ENCODE measurements at places on chromosomes 16 and 17. TPM values are rescaled to one million over a fixed set of nuclear protein-coding genes. Genes with fewer than 3 reads are reported as not detected.

- H3K4me1 ChIP-seq = peaks cover 9% of the 10 kb centered on the region
- H3K4me3 ChIP-seq = no peak overlapping the region
- H3K36me3 ChIP-seq = no peaks in the 10 kb centered on the region
- no peak overlapping the region for H3K27ac ChIP-seq
Measured at GRCh38 chr16:69469807-69470561, 45.6 kb downstream of the CYB5B start.

GRCh38 chr17:41354536-41354935 is 3.9 kb upstream of the KRT33A start:
- DNase-seq = no peak
- no peaks in the 10 kb centered on the region for H3K4me1 ChIP-seq
- no peak overlapping the region for H3K4me3 ChIP-seq
- no peaks in the 10 kb centered on the region for H3K36me3 ChIP-seq
- no peaks in the 10 kb centered on the region for H3K27me3 ChIP-seq

DNA sequence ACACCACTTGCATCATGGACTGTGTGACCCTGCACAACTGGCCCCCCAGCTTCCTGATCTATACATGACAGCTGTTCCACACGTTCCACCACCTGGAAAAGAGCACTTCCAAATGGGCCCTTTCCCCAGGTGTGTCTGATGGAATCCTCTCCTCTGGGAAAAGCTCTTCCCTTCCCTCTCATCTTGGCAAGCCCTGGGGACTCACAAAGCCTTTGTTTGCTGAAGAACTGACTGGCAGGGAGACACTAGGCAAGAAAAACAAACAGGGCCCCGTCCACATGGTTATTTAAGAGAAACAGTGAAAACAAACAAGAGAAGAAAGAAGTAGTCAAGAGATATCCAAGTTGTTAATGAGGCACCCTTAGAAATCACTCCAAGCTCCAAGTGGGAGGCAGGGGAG is 52.6 kb downstream of the C16orf95 start:
- H3K4me1 ChIP-seq = no peaks in the 10 kb centered on the region
- DNase-seq = no peak
- H3K4me3 ChIP-seq = no peak overlapping the region
- H3K36me3 ChIP-seq = no peaks in the 10 kb centered on the region
- H3K27ac ChIP-seq = no peak overlapping the region

- no peak overlapping the region for H3K27ac ChIP-seq
- DNase-seq = no peak
- peaks cover 41% of the 10 kb centered on the region for H3K36me3 ChIP-seq
- no peak overlapping the region for H3K4me3 ChIP-seq
Measured at GRCh38 chr16:4356820-4357219, 5.7 kb upstream of the PAM16 start.

DNA sequence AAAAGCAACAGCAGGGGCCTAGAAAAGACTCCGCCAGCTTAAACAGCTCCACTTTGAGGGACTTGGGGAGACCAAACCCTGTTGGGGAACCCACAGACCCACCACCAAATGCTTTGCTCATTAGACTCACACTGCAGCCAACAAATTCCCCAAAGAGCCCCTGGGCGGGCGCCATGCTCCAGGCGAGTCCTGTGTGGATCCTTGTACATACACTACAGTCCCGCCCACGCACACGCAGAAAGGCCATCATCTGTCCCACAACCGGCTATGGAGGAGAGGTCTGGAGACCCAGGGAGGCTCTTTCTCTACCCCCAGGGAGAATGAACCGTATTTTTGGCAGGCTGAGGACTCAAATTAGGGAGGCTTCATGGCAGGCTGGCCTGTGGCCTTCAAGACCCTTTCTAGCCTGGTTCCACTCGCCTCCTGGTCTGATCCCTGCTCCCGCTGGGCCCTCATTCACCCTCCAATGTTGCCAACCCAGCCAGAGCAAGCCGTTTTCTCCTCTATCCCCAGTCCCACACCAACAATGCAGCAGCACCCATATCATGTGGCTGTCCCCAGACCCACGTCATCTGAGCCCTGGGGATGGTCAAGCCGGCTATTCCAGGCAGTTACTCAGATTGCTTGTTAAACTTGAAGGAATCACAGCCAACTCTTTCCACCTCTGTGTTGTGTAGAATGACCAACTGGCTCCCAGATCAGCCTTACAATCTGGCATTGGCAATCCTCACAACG is 27.2 kb downstream of the ZNF423 start:
- H3K27ac ChIP-seq = peak overlapping the region; percentile 8
- no peak overlapping the region for H3K4me3 ChIP-seq
- DNase-seq = no peak

GRCh38 chr17:63700528-63701455 is 867 bp upstream of the LIMD2 start:
- no peaks in the 10 kb centered on the region for H3K27me3 ChIP-seq
- peak; percentile 63 for DNase-seq
- peak overlapping the region; percentile 85 for H3K27ac ChIP-seq
- peaks cover 8% of the 10 kb centered on the region for H3K4me1 ChIP-seq
- no peaks in the 10 kb centered on the region for H3K36me3 ChIP-seq
- H3K4me3 ChIP-seq = peak overlapping the region; percentile 16

GRCh38 chr17:43845766-43846165 is 1.2 kb upstream of the CD300LG start:
- H3K27me3 ChIP-seq = no peaks in the 10 kb centered on the region
- no peaks in the 10 kb centered on the region for H3K36me3 ChIP-seq
- no peak for DNase-seq
- no peak overlapping the region for H3K4me3 ChIP-seq
- no peak overlapping the region for H3K27ac ChIP-seq

GRCh38 chr17:71780596-71780995 is 340.2 kb upstream of the SOX9 start:
- H3K27me3 ChIP-seq = no peaks in the 10 kb centered on the region
- no peak overlapping the region for H3K4me3 ChIP-seq
- H3K27ac ChIP-seq = no peak overlapping the region
- no peaks in the 10 kb centered on the region for H3K36me3 ChIP-seq
- no peak for DNase-seq

DNA sequence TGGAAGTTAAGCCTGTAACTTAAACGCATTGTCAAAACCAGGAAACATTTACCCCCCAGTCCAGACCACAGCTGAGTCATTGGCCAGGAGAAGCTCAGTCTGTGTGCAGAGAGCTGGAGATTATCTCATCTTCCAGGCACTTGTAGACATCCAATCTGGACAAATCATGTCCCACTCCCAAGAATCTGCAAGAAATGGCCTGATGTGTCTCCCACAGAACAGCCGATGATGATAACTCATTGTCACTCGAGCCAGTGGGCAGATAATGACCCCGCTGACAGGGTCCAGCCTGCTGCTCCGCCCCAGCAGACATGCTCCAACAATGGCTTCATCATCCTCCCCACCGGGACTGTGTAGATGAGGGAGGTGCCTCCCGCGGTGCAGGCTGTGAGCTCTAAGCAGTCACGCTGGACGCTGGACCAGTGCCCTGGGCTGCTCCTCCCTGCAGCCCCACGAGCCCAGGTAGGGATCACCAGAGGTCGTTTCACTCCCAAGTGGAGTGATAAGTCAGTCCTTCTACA is 322.5 kb downstream of the C16orf95 start:
- H3K27me3 ChIP-seq = peaks cover 4% of the 10 kb centered on the region
- H3K4me1 ChIP-seq = peaks cover 9% of the 10 kb centered on the region
- no peak for DNase-seq
- no peaks in the 10 kb centered on the region for H3K36me3 ChIP-seq
- no peak overlapping the region for H3K27ac ChIP-seq

GRCh38 chr17:56779898-56780777 is 53.6 kb downstream of the C17orf67 start:
- H3K36me3 ChIP-seq = no peaks in the 10 kb centered on the region
- H3K4me1 ChIP-seq = no peaks in the 10 kb centered on the region
- H3K27me3 ChIP-seq = peaks cover 3% of the 10 kb centered on the region
- no peak overlapping the region for H3K4me3 ChIP-seq
- H3K27ac ChIP-seq = no peak overlapping the region

- no peak overlapping the region for H3K4me3 ChIP-seq
- no peak overlapping the region for H3K27ac ChIP-seq
- H3K36me3 ChIP-seq = peaks cover 5% of the 10 kb centered on the region
- no peaks in the 10 kb centered on the region for H3K4me1 ChIP-seq
Measured at GRCh38 chr17:69246726-69247375, 18.2 kb upstream of the ABCA10 start.

DNA sequence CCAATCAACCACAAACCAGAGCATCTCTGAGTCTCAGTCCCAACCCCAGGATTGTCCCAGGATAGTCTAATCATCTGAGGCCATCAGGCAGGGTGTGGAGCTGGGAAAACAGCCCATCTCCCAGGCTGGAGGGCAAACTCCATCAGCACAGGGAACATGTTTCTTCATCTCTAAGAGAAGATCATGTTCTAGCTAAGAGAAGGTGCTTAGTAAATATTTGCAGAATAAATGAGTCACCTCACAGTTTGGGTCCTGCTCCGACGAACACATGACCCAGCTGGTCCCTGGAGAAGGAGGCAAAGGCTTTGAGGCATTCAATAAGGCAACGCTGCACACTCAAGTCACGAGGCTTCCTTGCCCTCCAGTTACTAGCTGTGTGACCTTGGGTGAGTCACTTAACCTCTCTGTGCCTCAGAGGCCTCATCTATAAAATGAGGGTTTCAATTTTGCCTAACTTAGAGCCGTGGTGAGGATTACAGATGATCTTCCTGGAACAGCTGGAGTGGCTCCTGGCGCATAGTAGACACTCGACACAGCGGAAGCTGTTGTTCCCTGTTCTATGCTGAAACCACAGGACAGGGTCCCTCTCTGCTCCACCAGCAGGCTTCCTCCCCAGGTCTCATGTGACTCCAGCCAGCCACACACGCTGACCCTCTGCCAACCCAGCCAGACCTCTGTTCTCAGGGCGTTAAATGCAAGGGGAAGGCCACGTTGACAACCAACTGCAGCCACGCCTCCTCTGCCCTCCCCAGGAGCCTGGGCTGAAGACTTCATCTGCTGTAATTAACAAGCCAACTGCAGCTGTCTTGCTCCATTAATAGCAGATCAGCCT is 10.3 kb upstream of the RPL38 start:
- peaks cover 28% of the 10 kb centered on the region for H3K27me3 ChIP-seq
- no peak overlapping the region for H3K4me3 ChIP-seq
- H3K4me1 ChIP-seq = no peaks in the 10 kb centered on the region
- H3K27ac ChIP-seq = no peak overlapping the region
- H3K36me3 ChIP-seq = no peaks in the 10 kb centered on the region

DNA sequence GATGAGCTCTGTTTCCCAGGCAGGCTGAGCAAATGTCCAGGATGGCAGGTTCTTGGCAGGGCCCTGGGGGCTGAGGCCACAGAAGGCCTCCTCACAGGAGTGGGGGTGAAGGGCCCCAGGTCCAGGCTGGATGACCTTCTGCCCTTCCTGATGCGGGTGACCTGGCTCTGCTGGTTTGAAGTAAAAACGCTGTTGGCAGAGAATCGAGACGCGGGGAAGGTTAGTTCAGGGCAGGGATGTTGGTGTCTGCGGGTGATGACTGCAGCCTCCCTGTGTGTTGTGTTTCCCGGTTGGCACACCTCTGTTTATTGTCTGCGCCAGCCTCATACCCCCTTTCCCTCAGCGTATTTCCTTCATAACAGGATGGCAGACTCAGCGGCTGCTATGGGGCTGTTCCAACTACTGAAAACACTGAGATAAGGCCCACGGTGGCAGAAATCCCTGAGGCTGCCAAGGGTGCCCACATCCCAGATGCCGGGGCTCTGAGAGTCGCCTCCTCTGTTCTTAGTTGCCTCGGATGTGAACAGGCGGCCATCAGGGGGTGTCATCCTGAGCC is 104.6 kb downstream of the METRNL start:
- H3K4me3 ChIP-seq = no peak overlapping the region
- H3K27me3 ChIP-seq = no peaks in the 10 kb centered on the region
- H3K36me3 ChIP-seq = no peaks in the 10 kb centered on the region

DNA sequence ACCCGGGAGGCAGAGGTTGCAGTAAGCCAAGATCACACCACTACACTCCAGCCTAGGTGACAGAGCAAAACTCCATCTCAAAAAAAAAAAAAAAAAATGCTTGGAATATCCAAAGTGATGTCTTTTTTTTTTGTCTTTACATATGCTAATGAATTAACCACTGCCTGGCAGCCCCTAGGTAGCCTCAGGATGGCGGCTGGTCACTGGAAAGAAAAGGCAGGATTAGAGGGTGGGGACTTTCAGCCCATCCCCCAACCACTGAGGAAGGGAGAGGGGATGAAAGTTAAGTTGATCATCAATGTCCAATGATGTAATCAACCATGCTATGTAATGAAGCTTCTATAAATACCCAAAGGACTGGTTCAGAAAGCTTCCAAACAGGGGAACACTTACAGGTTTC is 26.8 kb downstream of the RNF157 start:
- no peak overlapping the region for H3K27ac ChIP-seq
- H3K27me3 ChIP-seq = no peaks in the 10 kb centered on the region
- no peaks in the 10 kb centered on the region for H3K4me1 ChIP-seq
- no peaks in the 10 kb centered on the region for H3K36me3 ChIP-seq

- H3K4me3 ChIP-seq = peak overlapping the region; percentile 68
- DNase-seq = peak; percentile 32
- peak overlapping the region; percentile 92 for H3K27ac ChIP-seq
- peaks cover 10% of the 10 kb centered on the region for H3K4me1 ChIP-seq
- H3K27me3 ChIP-seq = no peaks in the 10 kb centered on the region
Measured at GRCh38 chr16:57999366-57999970, 1.0 kb downstream of the ZNF319 start.

- H3K36me3 ChIP-seq = no peaks in the 10 kb centered on the region
- DNase-seq = no peak
- H3K27me3 ChIP-seq = peaks cover 14% of the 10 kb centered on the region
- H3K4me3 ChIP-seq = no peak within 1 kb of the TSS
- H3K4me1 ChIP-seq = no peaks in the 10 kb centered on the region
Measured at GRCh38 chr16:71526111-71526631, at the start of gene CHST4. Gene CHST4, plus strand, starts transcription at chr16:71526426. Its CDS starts 10,252 bp downstream, at chr16:71536678.

DNA sequence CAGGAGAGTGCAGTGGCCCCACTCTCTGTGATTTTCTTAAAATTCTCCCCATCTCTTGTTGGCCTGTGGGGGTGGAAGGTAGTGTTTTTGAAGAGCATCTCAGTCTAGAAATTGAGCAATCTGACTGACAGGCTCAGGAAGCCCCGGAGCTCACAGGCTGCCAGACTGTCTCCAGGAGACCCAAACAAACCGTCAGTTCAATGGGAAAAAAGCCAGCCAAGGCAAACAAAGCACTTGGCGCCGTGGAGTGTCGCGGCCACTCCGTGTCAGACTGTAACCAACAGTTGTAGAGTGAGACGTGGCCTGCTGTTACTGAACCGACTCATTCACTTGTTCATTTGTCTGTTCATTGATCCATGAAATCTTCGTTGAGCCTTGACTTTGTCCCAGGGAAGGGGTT is 33.7 kb downstream of the RGS9 start:
- peak; percentile 78 for DNase-seq
- H3K27me3 ChIP-seq = no peaks in the 10 kb centered on the region
- H3K4me3 ChIP-seq = no peak overlapping the region
- H3K36me3 ChIP-seq = no peaks in the 10 kb centered on the region
- peaks cover 5% of the 10 kb centered on the region for H3K4me1 ChIP-seq

Gene EVI2B
- 28.2 TPM for total RNA-seq

Gene KSR1
- total RNA-seq = 70.0 TPM

Gene ITGAD
- total RNA-seq = 1.5 TPM

Gene IGF2BP1
- 0.52 TPM for total RNA-seq

Gene MYO15A
- total RNA-seq = 2.1 TPM

Gene CES3
- 2.6 TPM for total RNA-seq

Gene TERB1
- not detected for total RNA-seq

Gene GRAP
- total RNA-seq = 11.1 TPM
